Fibroblast of skin of left quadriceps (primary cell): ENCODE measurements at places on chromosomes 1 and 21.

DNA sequence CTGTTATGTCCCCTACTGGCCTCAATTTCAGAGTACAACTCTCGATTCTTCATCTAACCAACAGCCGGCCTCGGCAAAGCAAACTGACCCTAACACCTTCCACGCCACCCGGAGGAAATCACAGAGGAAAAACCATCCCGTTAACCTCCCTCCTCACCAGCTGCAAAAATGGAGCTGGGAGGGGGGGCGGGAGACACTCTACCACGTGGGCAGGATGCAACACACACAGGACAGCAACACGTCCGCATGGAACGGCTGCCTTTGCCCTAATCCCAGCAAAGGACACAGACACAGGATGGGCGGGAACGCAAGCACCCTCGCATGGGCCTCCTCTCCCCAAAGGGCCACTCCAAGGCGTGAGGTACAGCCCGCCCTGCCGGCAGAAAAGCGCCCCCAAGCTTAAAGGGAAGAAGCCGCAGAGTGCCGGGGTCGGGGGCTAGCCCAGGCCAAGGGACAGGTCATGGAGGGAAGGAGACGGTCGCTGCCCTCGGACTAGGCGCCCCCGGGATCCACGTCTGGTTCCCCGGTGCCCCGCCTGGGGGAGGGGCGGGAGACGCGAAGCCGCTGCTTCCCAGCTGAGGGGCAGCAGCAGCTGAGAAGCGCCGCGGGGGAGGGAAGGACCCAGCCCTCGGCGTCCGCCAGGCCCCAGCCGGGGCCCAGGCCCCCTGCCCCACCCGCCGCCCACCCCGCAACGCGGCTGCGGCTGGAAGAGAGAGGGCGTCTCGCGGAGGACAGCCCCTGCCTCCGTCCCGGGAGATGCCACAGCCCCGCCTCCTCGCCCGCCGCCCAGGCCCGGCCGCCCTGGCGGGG lies 590 bp downstream of the FOXJ3 start:
- DNase-seq, result peak; percentile 14

DNA sequence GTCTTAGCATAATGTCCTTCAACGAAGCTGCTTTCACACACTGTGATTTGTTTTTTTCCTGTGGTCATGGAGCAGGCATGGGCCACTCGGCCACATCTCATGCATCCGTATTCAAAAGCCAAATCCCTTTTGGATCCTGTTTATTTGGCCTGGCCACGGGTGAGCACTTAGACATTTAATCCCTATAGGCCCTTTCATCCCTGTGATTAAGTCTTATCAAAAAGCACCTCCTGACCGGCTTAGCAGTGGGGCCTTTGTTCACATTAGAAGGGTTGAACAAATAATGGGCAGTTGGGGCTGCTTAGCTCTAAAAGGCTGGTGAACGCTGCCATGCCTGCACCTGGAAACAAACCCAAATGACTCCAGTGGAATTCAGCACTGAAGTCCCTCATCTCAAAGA lies 2.0 kb downstream of the KCNE2 start:
- DNase-seq, result no peak

- DNase-seq, result no peak
Observed at GRCh38 chr1:20964540-20965484, 177.7 kb upstream of the HP1BP3 start.

GRCh38 chr1:39405358-39405757 lies 86.1 kb upstream of the BMP8A start:
- no peak for DNase-seq

DNA sequence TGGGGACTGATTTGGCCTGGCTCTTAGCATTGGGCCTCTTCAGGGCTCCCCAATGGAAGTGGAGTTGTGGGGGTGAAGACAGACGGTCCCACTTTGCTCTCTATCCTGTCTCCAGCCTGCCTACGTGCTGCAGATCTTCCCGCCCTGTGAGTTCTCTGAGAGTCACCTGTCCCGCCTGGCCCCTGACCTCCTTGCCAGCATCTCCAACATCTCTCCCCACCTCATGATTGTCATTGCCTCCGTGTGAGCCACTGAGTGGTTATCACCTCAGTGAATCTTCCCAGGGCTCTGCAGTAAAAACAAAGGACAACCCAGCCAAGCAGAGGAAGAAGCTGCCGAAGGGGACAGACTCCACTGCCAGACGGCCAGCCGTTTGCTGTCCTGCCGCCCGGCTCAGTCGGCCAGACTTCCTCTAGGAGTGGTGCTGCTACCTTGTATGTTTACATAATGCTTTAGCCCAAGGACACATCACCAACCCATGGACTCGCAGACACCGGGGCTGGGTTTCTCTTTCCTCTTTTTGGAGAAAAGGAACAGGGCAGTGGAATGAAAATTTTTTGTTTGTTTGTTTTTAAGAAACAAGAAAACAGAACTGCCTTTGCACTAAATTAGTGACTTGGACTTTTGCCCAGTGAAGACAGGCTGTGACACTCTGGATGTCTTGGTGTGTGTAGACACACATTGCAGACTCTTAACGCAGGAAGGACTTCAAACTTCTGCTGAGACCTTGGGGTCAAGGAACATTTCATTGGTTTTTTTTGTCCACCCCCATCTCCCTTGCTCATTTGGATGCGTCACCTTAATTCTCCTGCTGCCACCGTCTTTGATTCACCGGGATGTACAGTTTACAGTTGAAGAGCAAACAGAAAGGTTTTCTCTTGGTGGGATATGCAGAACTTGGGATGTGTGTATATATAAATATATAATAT lies 36.5 kb downstream of the ZBTB17 start:
- no peak for DNase-seq

DNA sequence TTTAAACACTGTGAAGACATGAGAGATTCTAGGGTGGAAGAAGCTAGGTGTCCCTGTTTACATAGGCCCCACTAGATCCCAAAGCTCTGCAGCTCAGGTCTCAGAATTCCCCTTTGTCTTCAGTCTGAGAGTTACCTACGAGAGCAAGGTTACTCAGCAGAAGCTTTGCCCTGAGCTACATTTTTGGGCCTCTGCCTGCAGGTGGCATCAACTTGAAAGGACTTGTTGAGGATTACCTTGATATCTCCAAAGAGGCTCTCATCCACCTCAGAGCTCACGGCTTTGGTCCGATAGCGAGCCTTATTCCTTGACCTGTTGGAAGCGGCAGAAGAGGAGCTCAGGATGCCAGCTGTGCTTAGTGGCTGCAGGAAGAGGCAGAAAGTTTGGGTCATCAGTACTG lies 7.0 kb downstream of the CFAP45 start:
- no peak for DNase-seq
